ENCODE measurements at places on chromosomes 1 and 21. TPM values are rescaled to one million over a fixed set of nuclear protein-coding genes. Genes with fewer than 3 reads are reported as not detected.

The TMEM81 gene
- 1.5 TPM for total RNA-seq

The TTLL7 gene
- total RNA-seq, result 0.36 TPM

The NDUFS5 gene
- 201 TPM for total RNA-seq

The PRELP gene
- not detected for total RNA-seq

The LRRC71 gene
- not detected for total RNA-seq

The LENEP gene
- not detected for total RNA-seq

The NTRK1 gene
- total RNA-seq, result 4.0 TPM
